NCI-H2107 (cell line): ENCODE measurements at places on chromosomes 16 and 17.

DNA sequence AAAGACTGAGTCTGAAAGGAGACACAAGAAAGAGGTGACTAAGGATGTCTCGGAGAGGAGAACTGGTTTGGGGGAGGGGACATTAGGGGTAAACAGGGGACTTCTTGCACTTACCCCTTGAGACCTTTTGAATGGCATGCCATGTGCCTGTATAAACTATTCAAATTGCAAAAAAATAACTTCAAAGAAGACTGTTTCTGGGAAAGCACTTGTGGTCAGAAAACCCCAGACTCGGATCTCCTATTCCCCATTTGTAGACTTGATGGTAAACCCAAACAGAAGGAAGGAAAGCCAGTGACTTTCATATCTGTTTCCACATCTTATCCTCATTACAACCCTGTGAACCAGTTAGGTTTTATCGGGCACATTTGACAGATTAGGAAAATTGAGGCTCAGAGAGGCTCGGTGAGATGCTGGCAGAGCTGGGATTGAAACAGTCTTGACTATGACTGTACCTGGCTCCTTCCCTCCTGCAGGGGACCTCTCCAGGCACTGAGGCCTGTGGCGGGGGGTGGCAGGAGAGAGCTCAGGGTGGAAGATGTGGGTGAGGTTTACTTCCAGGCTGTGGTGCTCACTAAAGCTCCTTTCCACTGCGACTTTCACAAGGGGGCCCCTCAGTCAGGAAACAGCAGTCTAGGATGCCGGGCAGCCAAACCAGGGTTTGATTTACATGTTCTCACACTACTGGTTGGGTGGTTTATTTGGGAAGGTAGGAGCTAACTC is 30.5 kb upstream of the PLCG2 start:
- no peak for DNase-seq

- DNase-seq, result no peak
These were observed 26.8 kb downstream of the ITGAM start for GRCh38 chr16:31286421-31287032.

DNA sequence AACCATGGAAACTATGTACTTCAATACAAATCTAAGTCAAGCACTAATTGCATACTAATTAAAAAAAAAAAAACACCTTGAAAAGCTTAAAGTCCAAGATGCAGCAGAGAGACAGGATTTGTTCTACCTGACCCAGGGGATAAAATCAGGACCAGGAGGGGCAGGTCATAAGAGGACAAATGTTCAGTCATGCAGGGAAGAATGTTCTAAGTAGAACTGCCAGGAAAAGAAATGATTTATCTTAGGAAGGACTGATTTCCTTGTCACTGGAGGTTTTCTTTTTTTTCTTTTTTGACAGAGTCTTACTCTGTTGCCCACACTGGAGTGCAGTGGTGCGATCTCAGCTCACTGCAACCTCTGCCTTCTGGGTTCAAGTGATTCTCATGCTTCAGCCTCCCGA is 9.1 kb upstream of the GHDC start:
- no peak for DNase-seq

DNA sequence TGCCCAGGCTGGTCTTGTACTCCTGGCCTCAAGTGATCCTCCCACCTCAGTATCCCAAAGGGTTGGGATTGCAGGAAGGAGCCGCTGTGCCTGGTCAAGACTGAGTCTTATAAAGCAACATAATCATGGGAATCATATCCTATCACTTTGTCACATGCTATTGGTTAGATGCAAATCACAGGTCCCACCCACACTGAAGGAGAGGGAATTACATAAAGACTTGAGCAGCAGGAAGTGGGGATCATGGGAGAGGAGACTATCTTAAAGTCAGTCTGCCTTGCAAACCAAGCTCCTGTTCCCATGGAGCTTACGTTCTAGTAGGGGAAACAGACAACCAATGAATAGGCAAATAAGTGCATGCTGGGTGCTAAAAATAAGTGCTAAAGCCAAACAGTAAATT is 28.3 kb upstream of the TENT4B start:
- DNase-seq, result no peak
